ENCODE measurements at places on chromosomes 3 and 15. TPM values are rescaled to one million over a fixed set of nuclear protein-coding genes. Genes with fewer than 3 reads are reported as not detected.

The SAMMSON gene
- not detected for total RNA-seq

The SH2D7 gene
- total RNA-seq, result 0.09 TPM

The CHRFAM7A gene
- 1.6 TPM for total RNA-seq

The PSTPIP1 gene
- total RNA-seq, result 37.0 TPM

The IL17RB gene
- total RNA-seq, result 8.7 TPM

The SLC38A3 gene
- total RNA-seq, result 0.17 TPM

The ARGFX gene
- total RNA-seq, result not detected

The CNTN3 gene
- total RNA-seq, result 1.1 TPM

The SPATA12 gene
- not detected for total RNA-seq

The ASB14 gene
- not detected for total RNA-seq

The PEX11A gene
- total RNA-seq, result 6.3 TPM

The UBAP1L gene
- 3.3 TPM for total RNA-seq

The ZIC4 gene
- not detected for total RNA-seq

The CCR9 gene
- not detected for total RNA-seq

The FBN1 gene
- total RNA-seq, result 42.3 TPM

The CHRM5 gene
- not detected for total RNA-seq

The HIGD2B gene
- total RNA-seq, result not detected

The PIGX gene
- 17.5 TPM for total RNA-seq

The LCMT2 gene
- total RNA-seq, result 6.7 TPM

The CCDC54 gene
- not detected for total RNA-seq

The SMAD6 gene
- total RNA-seq, result 182 TPM

The C3orf70 gene
- 1.0 TPM for total RNA-seq

The MUSTN1 gene
- 8.2 TPM for total RNA-seq

The CNTN4 gene
- 5.7 TPM for total RNA-seq

The PRSS50 gene
- total RNA-seq, result 0.30 TPM

The P2RY1 gene
- total RNA-seq, result 17.5 TPM
